ENCODE measurements at places on chromosomes 5 and 9.
A peak's percentile ranks its signal among the peaks of the same experiment; 100 is the strongest.

GRCh38 chr9:130185490-130186031 lies 13.4 kb downstream of the NCS1 start:
- DNase-seq, result no peak

GRCh38 chr9:77092536-77092935 lies 73.1 kb downstream of the FOXB2 start:
- DNase-seq, result no peak

DNA sequence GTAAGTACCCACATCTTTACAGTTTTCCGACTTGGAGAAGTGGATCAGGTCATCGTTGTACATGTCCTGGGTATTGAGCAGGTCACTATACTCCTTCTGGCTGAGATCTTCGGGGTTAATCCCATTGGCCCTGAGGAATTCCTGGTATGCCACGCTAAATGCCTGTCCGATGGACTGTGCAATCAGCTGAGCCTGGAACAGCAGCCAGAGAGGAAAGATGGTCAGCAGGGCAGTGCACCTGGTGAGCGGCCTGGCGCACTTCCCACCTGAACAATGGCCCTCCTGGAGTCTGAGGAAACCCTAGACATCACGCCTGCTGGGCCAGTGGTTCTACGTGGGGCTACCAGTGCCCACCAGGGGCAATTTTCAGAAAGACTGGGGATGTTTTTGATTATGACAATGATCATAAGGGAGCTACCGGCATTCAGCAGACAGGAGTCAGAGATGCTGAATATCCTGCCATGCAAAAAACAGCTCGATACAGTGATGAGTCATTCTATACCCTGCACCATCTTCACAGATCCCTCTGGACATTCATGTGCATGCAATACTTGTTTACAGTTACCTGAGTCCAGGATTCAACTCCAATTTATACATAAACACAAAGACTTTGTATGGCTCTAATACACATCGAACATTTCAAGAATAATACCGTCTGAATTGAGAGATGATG lies 127.2 kb downstream of the ENTREP1 start:
- DNase-seq, result peak; percentile 16

DNA sequence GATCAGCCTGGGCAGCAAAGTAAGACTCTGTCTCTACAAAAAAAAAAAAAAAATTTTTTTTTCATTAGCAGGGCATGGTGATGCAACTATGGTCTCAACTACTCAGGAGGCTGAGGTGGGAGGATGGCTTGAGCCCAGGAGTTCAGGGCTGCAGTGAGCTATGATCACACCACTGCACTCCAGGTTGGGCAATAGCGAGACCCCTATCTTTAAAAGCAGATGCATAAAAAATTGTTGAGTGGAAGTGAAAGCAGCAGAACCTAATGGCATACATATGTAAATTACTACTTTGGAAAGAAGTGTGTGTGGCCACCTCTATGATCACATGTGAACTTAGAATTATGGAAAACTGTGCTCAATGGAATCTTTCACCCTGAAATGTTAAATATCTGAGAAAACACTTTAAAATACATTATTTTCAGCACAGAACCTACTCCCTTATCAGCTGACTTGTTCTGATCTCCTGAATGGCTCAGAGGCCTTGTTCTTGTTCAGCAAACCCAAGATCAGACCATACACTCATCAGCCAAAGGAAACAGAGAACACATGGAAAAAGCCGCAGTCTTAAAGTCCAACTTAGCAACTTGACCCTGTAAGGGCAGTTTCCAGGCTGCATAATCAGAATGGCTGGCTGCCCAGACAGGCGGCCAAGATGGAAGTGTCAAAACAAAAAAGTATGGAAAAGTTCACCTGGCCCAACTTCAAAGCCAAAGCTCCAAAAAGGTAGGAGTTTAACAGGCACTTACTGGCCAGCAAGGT lies 56.5 kb downstream of the SIL1 start:
- DNase-seq, result no peak

Data from epithelial cell of esophagus (primary cell).